ENCODE measurements at places on chromosomes 1 and 21.
A peak's percentile ranks its signal among the peaks of the same experiment; 100 is the strongest.

DNA sequence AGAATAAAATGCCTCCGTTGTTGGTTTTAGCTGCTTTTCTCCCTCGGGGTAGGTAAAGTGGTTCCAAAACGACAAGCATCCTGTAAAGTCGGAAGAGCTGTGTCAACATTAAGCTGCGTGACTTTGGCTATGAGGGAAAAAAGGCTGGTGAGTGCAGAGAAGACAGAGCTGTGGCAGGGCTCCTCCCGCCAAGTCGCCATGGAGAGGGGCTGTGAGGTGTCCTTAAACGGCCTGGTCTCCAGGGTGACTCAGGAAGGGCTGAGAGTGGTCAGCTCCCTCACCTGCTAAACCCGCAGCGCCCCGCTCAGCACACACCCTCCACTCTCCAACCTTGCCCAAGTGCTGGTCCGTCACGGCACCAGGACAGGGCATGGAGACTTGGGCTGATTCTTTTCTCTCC lies 91.6 kb upstream of the SAMD11 start:
- no peak for DNase-seq

- DNase-seq: no peak
Observed at GRCh38 chr21:45257673-45258341, 29.9 kb downstream of the POFUT2 start.

- DNase-seq: no peak
Observed at GRCh38 chr1:184156521-184157393, 105.2 kb downstream of the TSEN15 start.

GRCh38 chr1:6183520-6183989 lies 3.4 kb upstream of the CHD5 start:
- no peak for DNase-seq

DNA sequence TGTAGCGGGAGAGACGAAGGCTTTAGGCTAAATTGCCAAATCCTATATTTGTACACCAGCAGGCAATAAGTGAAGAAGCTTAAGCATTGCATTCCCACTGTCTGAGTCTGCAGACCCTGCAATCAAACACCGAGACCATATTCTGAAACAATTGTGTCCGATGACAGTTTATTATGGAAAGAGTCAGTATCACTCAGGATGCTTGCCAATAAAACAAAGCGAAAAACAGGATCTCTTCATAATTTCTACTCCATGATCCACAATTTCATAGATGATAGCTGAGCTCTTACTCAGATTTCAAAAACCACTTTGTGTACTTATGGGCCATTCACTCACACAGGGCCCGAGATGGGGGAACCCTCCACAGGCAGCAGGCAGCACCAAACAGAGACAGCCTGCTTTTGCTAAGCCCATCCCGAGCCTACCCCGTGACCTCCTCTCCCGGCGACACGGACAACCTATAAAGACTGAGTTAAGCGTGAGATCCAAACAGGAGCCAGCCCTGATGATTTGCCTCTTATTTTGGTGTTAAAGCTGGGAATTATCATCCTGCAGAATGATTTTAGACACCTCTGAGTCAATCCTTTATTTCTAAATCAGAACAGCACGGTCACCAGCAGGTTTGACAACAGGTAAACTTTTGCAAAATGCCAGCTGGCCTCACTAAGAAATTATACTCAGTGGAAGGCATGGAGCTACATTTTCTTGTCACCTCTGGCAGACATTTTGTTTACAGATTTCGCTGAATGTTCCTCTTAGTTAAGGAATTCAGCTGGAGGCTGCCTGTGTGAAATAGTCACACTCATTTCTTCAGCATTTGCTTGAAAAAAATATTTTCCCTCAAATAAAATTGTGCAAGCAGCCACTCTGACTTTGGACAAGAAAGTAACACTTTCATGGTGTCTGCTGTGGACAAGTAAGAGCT lies 212.4 kb downstream of the GPATCH2 start:
- no peak for DNase-seq

- no peak for DNase-seq
Observed at GRCh38 chr1:209080170-209080781, 503.2 kb upstream of the CAMK1G start.

DNA sequence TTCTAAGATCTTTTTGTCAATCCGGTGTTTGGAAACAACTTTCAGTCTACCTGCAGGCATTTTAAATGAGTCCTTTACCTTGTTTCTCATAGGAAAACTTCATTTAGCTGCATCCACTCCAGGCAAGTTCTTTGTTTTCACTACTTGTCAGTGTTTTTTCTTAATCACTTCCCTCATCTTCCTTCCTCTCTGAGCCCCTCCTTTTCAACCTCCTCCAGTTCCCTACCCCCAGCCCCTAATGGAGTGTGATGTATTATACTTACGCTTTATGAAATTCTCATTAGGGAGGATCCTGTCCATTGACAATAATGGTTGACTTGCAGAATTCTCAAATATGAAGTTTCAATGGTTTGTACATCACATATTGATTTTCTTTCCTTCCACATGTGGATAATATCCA lies 62.5 kb upstream of the BACH1 start:
- no peak for DNase-seq

GRCh38 chr1:88276163-88276562 lies 407.9 kb upstream of the PKN2 start:
- no peak for DNase-seq

DNA sequence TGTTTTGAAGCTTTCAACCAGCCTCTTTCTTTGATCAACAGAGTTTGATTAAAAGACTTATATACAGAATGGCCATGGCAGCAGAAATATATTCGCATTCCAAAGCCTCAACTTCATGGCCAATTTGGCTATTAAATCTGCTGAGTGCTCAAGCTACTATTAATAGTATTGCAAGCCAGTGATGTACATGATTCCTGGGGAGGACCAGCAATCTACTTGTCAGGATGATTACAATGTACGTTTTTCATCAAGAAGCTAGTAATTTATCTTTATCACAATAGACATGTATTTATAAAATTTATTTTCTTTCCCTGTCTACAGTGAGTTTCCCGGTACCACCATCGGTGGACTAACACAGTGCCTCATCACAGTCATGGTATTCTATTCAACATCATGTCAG lies 515.5 kb downstream of the AMY1C start:
- DNase-seq: no peak

DNA sequence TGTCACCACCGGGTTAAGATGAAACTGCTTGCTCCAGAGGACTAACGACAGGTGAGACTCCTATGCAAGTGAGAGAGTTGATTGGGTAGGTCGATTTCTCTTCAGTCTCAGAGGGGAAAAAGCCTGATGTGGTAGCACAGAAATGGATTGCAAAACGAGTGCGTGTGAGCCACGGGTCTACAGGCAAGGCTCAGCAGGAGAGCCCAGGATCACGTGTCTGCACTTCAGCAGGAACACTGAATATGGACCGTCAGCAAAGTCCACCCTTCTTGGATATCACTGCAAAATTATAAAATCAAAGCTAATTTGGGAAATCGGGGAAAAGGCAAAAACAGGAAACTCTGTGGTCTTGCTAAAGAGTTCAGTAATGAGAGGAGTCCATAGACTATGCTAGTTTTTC lies 107.7 kb upstream of the ZNF648 start:
- DNase-seq: no peak

- no peak for DNase-seq
Observed at GRCh38 chr21:26669215-26669764, 96.2 kb upstream of the CYYR1 start.

DNA sequence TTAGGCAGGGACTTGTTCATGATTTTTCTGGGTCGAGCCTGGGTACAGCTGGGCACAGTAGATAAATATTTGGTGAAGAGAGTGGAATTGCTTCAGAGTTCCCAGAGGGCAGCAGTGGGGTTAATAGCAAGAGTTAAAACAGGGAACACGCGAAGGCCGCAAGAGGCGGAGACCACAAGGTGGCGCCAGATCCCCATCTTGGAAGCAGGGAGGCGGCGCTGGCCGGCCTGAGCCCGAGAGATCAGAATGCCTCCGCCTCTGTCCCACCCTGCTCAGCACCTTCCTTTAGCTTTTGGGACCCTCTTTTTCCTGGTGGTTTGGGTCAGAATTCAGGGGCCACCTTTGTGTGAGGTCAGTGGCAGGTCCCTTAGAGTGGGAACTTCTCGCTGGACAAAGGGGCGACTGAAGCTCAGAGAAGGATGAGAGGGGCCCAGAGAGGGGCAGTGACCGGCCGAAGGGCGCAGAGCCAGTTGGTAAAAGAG lies 6.5 kb upstream of the PADI2 start:
- peak; percentile 61 for DNase-seq

- DNase-seq: no peak
Observed at GRCh38 chr1:230826166-230826875, 42.0 kb downstream of the C1orf198 start.

DNA sequence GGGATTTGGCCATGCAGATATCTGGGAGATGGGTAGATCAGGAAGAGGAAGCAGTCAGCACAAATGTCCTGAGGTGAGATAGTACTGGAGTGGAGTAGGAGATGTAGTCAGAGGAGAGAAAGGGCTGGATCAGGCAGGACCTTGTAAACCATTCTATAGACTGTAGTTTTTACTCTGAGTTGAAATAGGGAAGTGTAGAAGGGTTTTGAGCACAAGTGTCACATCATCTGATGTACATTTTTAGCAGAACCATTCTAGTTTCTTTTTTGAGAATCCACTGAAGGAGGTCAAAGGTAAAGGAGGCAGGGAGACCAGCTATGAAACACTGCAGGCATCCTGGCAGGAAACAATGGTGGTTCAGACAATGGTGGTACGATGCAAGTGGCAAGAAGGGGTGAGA lies 194.6 kb upstream of the RRP15 start:
- DNase-seq: no peak

GRCh38 chr1:37186246-37186756 lies 152.0 kb upstream of the GRIK3 start:
- no peak for DNase-seq

GRCh38 chr1:99445486-99445885 lies 181.2 kb downstream of the PLPPR4 start:
- DNase-seq: no peak

DNA sequence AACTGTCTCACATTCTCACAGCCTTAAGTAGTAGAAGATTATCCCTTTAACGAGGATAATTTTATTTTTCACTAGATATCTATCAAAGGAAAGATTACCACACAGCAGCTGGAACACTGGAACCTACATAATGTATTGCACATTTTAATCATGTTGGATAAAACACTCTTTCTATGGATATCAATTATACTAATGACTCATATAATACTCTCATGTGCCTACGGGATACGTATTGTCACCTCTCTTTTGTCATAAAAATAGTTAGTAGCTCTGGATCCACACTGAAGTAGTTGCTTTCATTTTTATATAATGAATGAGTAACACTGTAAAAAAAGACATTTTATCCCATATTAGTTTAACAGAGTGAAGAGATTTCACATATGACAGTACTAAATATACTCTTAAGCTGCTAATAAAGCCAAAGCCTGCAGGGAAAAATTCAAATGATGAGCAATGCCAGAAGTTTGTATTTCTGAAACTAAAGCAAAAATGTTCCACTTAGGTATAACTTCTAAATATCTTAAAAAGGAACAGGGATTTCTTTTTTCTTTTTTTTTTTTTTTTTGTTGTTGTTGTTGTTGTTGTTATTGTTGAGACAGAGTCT lies 408.7 kb upstream of the PKN2 start:
- no peak for DNase-seq

DNA sequence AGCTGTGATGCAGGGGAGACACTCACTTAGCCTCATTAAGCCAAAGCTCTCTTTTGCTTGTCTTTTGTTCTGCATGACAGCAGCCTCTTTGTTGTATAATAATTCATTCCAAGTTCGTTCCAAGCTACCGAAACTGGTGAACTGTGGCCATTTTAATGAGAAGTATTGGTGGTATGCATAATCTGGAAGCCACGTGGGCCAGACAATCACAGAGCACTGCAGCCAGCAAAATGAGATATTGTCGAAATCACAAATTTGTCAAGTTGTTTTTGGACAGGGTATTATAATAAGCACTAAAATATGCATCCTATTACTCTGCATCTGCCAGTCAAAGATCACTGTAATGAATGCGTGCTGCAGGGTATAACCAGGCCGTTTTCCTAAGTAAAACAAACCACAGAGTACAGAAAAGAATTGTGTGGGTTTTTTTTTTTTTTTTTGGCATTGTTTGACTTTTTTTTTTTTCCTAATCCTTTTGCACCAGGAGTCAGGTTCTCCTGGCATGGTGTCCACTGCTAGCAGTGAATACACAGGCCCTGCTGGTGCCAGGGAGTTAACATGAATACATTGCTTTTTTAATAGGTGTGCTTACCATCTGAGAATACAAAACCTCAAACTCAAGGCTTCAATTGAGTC lies 423.9 kb downstream of the PTBP2 start:
- DNase-seq: no peak

DNA sequence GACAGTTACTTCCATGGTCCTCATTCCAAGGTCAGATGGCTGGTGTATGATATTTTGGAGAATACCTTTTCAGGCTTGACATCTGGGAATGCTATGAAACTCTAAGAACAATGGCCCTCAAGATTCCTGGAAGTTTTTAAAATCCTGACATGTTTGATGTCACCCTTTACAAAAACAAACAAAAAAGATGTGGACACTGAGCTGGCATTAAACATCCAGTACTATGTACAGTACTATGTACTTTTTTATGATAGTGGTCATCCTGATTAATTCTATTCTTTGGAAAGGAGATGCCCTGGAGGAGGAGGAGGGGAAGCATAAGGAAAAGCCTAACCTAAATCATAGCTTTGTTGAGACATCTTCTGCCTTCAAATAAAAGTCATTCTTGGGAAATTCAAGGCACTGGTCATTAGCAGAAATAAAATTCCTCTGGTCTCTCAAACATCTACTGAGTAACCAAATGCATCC lies 235.4 kb downstream of the HMCN1 start:
- no peak for DNase-seq

GRCh38 chr1:36076979-36077573 lies 6.8 kb upstream of the TEKT2 start:
- no peak for DNase-seq

DNA sequence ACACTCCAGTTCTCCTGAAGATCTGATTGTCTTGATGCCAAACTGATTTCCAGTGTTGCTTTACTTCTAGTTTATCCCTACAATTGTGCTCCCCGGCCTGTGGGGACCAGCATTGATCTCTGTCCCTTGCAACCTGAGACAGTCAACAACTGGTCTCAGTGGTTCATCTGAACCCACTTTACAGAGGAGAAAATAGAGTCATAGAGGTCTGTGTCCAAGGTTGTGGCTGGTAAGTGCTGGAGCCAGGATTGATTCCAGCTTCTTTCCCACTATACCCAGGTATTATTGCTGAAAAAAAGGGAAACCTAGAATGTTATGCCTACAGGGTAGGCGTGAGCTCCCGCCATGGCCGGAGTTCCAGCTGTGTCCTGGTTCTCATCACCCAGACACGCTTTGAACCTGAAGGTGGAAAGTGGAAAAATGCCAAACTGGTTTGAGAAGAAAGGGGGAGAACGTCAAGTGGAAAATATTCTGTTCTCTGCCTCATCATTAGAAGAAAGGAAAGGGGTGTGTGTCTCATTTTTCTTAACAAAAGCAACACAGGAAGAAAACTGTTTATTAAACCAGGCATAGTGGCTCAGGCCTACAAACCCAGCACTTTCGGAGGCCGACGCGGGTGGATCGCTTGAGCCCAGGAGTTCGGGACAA lies 60.7 kb upstream of the ITPKB start:
- DNase-seq: no peak

GRCh38 chr1:96918406-96918805 lies 196.8 kb downstream of the PTBP2 start:
- no peak for DNase-seq

Data from NK-92 treated with Interleukin-12 subunit alpha and Interleukin-12 subunit beta, amount 100 ng/mL, for 24 hours (cell line).